ENCODE measurements at places on chromosomes 13 and 19. TPM values are rescaled to one million over a fixed set of nuclear protein-coding genes. Genes with fewer than 3 reads are reported as not detected.

The RDH8 gene
- not detected for total RNA-seq

The LRFN3 gene
- total RNA-seq = 9.9 TPM

The ZNF90 gene
- total RNA-seq = 6.1 TPM

DNA sequence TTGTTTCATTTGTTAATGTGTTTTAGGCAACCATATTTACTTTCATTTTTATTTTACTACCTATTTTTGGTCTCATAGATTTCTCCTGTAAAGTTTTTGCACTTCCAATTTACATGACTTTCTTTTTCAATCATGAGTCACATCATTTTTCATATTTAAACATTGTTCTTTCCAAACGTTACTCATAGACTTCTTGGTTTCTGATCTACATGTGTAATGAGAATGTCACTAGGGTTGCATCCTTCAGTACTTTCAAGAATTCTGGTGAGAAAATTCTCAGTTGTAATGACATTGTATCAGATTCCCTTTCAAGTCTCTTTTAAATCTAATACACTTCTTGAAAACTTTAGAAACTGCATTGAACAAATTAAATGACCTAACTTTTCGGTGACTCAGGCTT, 991.7 kb downstream of the EFNB2 start:
- DNase-seq = no peak

- peak; percentile 95 for DNase-seq
Observed at GRCh38 chr19:13843104-13843921, 33.6 kb upstream of the NANOS3 start.

The ZNF791 gene
- 10.6 TPM for total RNA-seq

- peak; percentile 18 for DNase-seq
Observed at GRCh38 chr13:40565282-40566148, 100.9 kb downstream of the FOXO1 start.

GRCh38 chr13:99419591-99420243, 81.6 kb upstream of the TM9SF2 start:
- DNase-seq = no peak

The PLA2G4C gene
- total RNA-seq = 1.1 TPM

DNA sequence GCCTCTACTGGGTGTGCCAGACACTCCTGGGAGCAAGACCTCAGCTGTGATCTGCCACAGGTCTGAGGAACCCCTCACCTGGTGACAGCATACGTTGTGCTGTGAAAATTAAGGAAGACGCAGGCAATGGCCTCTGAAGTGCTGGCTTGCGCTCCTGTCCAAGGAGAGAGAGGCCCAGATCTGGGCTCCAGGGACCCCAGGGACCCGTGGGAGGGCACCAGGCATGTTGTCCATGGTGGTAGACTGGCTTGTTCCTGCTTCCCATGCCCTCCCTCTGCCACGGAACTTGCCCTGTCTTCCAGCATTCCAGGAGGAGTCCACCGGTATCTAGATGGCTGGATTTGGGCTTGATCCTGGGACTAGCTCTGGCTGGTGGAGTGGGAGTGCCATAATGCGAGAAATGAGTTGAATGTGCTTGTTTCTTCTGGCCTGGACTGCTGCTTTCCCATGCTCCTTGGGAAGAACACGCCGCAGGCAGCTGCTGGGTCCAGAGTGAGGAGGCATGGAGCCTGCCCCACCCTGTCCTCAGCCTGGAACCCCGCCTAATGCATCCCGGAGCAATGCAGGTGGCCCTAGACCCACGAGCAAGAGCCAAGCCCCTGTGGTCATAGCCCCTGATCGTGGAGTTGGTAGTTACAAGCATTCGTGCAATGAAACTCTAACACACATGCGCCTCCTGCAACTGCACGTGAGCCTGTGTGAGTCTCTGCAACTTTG, 190.2 kb downstream of the TEX29 start:
- no peak for DNase-seq

GRCh38 chr19:53947624-53948023, 15.1 kb upstream of the CACNG8 start:
- no peak for DNase-seq

The KIR3DL1 gene
- total RNA-seq = not detected

DNA sequence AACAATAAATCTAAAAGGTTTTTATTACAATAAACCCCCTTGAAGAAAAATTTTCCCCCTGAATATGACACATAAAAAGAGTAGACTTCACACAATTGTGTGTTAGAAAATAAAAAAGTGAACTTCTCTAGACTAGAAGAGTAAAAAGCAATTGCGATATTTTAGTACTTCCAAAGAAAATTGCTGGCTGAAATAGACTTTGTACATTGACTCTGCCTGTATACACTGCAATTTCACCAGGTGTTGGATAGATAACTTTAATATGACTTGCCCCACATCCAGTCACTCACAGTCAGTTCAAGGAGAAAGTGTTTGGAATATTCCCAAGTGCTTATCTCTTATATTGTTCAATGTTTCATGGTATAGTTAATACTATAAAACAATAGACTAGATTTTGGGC, 1780.1 kb upstream of the PCDH20 start:
- DNase-seq = no peak

DNA sequence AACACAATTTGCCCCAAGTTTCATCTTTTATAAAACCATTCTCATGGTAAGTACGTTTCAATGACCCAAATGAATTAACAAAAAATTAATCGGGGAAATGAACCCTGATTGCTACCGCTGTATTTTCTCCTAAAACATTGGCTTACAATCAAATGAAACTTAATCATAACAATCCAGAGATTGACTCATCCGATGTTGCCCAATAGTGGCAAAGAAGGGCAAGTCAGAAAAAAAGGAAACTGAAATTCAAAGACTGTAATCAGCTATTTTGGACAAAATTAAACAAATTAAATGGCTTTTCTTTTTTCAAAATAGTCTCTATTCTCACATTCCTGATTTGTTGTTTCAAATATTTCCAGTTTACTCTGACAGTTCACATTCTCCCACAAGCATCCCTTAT, 3.9 kb upstream of the ACOD1 start:
- DNase-seq = peak; percentile 62

The GRIK5 gene
- 0.07 TPM for total RNA-seq

- DNase-seq = no peak
Observed at GRCh38 chr13:110855363-110855762, 59.5 kb downstream of the ANKRD10 start.

DNA sequence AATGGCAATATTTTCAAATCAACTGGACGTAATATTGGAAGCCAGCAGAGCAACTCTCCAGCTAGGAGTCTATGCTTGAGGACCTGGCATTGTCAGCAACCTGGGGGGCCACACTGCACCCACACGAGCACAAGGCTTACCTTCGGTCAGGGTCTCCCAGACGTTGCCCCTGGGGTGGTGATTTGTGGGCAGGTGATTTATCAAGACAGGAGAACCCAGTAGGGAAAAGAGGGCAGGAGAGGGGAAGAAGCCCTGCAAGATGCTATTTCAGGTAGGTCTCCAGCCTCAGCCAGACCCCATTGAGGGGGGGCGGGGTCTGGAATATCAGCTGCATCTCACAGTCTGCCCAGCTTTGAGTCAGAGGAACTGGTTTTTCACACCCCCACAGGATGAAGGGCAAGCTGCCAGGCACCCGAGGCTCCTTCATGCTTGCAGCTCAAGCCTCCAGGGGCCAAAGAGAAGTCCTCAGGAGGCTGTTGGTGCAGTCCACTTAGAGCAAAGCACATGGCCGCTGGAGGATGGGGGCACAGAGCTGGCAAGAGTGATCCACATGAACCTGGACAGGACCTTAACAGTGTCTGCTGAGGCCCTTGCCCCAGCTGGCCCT, 80.9 kb upstream of the UQCRFS1 start:
- DNase-seq = no peak

The ZNF700 gene
- 8.1 TPM for total RNA-seq

DNA sequence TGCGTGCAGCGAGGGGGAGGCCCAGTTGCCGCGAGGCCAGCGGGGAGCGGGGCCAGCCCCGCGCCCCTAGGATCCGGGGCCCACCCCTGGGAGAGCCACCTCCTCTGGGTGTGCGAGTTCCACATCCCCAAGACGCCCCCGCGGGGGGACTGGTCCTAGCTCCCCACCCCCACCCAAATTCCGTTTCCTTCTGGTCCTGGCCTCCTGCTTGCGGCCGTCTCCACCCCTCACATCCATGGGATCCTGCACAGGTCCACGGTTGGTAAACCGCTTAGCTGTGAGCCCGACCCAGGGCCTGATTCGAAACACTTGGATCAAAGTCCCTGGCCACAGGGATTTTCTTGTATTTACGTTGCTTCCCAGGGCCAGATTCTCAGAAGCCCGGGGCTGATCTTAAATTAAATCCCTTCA, 324 bp upstream of the FBXO17 start:
- no peak for DNase-seq

The KL gene
- not detected for total RNA-seq

GRCh38 chr13:40101708-40102359, 446.4 kb downstream of the COG6 start:
- DNase-seq = no peak

DNA sequence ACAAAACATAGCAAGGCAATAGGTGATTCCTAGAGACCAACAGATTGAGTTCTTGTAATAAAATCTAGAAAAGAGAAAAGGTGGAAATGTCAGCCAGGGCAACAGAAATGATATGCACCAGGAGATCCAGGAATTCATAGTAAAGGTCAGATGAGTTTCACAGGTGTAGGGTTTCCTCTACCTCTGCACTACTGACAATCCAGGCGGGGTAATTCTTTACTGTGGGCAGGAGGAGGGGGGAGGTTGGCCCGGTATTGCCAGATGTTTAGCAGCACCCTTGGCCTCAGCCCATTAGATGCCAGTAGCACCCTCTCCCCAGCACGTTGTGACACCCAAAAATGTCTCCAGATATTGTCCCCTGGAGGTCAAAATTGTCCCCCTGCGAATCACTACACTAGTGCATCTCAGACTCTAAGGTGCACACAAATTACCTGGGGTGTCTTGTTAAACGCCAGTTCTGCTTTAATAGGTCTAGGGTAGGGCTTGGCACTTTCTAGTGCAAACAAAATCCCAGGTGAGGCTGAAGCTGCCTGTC, 3.5 kb upstream of the UBAC2 start:
- DNase-seq = no peak

The MAP4K1 gene
- 0.21 TPM for total RNA-seq

DNA sequence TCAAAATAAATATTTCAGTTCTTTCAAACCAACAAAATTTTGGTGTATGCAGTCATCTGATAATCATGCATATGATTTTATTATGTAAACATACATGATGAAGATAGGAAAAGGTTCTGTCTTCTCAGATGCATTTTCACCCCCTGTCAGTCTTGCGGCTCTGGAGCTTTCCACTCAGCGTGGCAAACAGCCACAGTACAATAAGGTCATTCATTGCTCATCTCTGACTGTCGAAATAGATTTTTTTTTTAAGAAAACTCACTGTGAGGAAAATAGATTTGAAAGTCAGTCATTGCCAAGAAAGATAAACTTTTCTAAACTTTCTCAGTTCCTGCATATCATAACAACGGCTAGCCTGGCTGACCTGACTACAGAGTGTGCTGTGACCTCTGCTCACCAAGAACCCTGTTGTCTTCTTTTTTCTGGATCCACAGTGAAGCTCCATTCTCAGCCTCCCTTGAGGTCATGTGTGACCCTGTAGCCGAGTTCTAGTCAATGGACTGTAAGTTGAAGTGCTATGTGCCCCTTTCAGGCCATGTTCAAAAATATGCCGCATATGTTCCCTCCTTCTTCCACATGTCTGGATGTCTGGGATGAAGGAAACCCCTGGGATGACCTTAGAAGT, 519.6 kb downstream of the KLF5 start:
- DNase-seq = no peak

GRCh38 chr13:108961542-108962125, 332.2 kb downstream of the MYO16 start:
- DNase-seq = peak; percentile 51

- no peak for DNase-seq
Observed at GRCh38 chr19:7187605-7188339, 106.4 kb downstream of the INSR start.

DNA sequence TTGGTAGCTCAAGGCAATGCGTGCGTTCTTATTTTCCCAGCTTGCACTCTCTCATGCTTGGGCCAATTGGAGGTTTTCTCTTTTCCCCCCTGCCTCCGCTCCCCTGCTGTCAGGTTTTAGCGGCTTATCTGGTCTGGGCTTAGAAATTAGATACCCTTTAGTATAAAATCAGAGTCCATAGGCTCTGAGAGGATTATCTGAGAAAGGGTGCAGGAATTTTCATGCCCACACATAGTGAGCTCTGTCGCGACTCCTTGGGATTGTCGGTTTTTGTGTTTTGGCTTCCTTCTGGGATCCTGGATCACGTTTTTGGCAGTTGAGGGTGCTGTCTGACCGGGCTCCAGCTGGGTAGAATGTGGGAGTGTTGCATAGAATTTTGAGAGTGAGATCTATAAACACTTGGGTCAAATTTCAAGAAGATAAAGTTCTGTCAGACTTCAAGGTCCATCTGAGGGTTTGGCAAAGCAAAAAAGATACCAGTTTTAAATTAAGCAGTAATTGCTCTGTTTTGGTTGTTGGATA, 12.4 kb downstream of the CHAF1A start:
- no peak for DNase-seq

The SLC5A5 gene
- total RNA-seq = not detected

GRCh38 chr19:56112313-56112709, 8.8 kb downstream of the ZNF787 start:
- DNase-seq = no peak

DNA sequence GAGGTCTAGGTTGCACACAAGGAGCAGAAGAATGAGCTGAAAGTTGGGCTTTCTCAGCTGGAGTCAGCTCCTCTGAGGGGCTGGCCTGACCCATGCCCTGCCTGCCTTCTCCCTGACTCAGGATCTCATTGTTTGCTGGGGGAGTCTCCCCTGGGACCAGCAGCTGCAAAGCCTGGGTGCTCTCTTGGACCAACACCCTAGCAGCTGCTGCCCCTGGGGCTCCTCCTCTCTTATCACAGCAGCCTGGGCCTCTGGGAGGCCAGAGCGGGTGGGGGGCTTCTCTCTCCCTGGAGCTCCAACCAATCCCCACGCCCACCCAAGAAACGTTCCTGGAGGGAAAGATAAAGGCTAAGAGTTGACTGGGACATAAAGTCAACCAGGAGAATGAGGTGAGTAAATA, 1.6 kb upstream of the FCGBP start:
- no peak for DNase-seq

- no peak for DNase-seq
Observed at GRCh38 chr13:58619396-58620113, 988.0 kb downstream of the PCDH17 start.

- no peak for DNase-seq
Observed at GRCh38 chr13:99528547-99528946, 27.3 kb downstream of the TM9SF2 start.

GRCh38 chr19:3548606-3549005, 8.8 kb downstream of the MFSD12 start:
- no peak for DNase-seq

DNA sequence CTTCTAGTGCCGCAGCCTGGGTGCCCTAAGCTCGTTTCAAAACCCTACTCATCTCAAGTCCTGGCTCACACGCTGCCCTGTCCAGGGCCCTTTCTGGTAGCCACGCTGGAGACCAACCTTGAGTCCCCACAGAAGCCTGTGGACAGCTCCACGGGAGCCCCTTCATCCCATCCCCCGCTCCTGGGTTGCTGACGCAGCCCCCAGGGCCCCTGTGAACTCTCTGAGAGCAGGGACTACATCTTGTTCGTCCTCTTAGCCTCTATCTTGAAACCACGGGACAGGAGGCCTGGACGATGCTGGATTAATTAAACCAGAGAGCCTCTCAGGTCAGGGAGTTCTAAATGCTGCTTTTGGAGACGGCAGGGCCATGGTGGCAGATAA, 7.4 kb downstream of the MLLT1 start:
- no peak for DNase-seq
